T-helper 2 cell treated with Interferon-gamma antibody and Interleukin-4, amounts not matched to agents 100 ng/mL and 5 ng/mL, for 36 hours (primary cell): ENCODE measurements at places on chromosomes 2 and 18. TPM values are rescaled to one million over a fixed set of nuclear protein-coding genes. Genes with fewer than 3 reads are reported as not detected.

ALPP gene
- not detected in 2 replicates for total RNA-seq

LRATD1 gene
- not detected in 2 replicates for total RNA-seq

C2orf66 gene
- 0.20 and 0.41 TPM in 2 replicates for total RNA-seq

MRO gene
- not detected in 2 replicates for total RNA-seq

PROM2 gene
- 0.34 and 0.48 TPM in 2 replicates for total RNA-seq

CDCA7 gene
- 116 TPM in 2 replicates for total RNA-seq

IFT172 gene
- 8.7 and 9.4 TPM in 2 replicates for total RNA-seq

KCNIP3 gene
- total RNA-seq: not detected in 2 replicates

GLB1L gene
- 3.7 and 5.7 TPM in 2 replicates for total RNA-seq

NEB gene
- total RNA-seq: 0.61 and 0.64 TPM in 2 replicates

GCKR gene
- total RNA-seq: not detected in 2 replicates

CHST9 gene
- total RNA-seq: not detected in 2 replicates

RESP18 gene
- not detected in 2 replicates for total RNA-seq

NCL gene
- 814 and 850 TPM in 2 replicates for total RNA-seq

CCDC121 gene
- total RNA-seq: 1.1 and 1.2 TPM in 2 replicates

GDF7 gene
- total RNA-seq: 0.02 TPM in 1 of 2 replicates, not detected in the other

PREB gene
- total RNA-seq: 74.2 and 76.6 TPM in 2 replicates

SCRN3 gene
- total RNA-seq: 14.1 and 18.9 TPM in 2 replicates

POU3F3 gene
- not detected in 2 replicates for total RNA-seq

HOXD13 gene
- total RNA-seq: not detected in 2 replicates

TSPYL6 gene
- total RNA-seq: not detected in 2 replicates

PLGLB1 gene
- 3.2 TPM in 1 of 2 replicates, not detected in the other for total RNA-seq

GPR45 gene
- total RNA-seq: not detected in 2 replicates

MEIS1 gene
- not detected in 2 replicates for total RNA-seq

AOX1 gene
- 0.20 TPM in 1 of 2 replicates, not detected in the other for total RNA-seq

PPP1R1C gene
- 0.48 TPM in 1 of 2 replicates, not detected in the other for total RNA-seq

LYG1 gene
- total RNA-seq: 2.1 and 2.4 TPM in 2 replicates

SPDYA gene
- total RNA-seq: 1.3 and 2.0 TPM in 2 replicates
